ENCODE measurements at places on chromosomes 4 and X.
A peak's percentile ranks its signal among the peaks of the same experiment; 100 is the strongest.

GRCh38 chr4:103692615-103693014 lies 27.2 kb downstream of the TACR3 start:
- H3K36me3 ChIP-seq = no peaks in the 10 kb centered on the region
- H3K4me3 ChIP-seq = no peak overlapping the region
- H3K27me3 ChIP-seq = no peaks in the 10 kb centered on the region
- H3K4me1 ChIP-seq = no peaks in the 10 kb centered on the region
- H3K27ac ChIP-seq = no peak overlapping the region
- DNase-seq = no peak

- no peak overlapping the region for H3K27ac ChIP-seq
- H3K36me3 ChIP-seq = no peaks in the 10 kb centered on the region
- H3K4me3 ChIP-seq = no peak overlapping the region
- H3K4me1 ChIP-seq = no peaks in the 10 kb centered on the region
- H3K27me3 ChIP-seq = no peaks in the 10 kb centered on the region
- peak; percentile 10 for DNase-seq
Observed at GRCh38 chr4:135838889-135839288, 1637.3 kb upstream of the PABPC4L start.

DNA sequence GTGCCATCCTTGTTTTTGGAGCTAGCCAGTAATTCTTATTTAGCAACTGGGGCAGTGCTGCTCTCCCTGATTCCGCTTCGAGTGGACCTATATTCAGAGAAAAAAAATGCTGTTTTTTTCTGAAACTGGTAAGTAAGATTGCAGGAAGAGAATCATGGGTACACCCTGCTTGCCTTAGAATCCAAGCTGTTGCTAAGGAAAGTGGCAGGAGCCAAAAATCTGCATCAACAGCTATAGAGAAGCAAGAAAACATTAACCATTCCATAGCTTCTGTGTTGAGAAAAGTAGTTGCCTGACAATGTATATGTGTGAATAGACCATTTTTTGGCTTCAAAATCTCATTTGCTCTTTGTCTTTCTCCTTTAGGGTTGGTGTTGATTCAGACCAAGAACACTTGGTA lies 44.5 kb downstream of the SLC9A6 start:
- no peaks in the 10 kb centered on the region for H3K4me1 ChIP-seq
- H3K36me3 ChIP-seq = no peaks in the 10 kb centered on the region
- no peak overlapping the region for H3K27ac ChIP-seq
- H3K4me3 ChIP-seq = no peak overlapping the region
- DNase-seq = no peak

DNA sequence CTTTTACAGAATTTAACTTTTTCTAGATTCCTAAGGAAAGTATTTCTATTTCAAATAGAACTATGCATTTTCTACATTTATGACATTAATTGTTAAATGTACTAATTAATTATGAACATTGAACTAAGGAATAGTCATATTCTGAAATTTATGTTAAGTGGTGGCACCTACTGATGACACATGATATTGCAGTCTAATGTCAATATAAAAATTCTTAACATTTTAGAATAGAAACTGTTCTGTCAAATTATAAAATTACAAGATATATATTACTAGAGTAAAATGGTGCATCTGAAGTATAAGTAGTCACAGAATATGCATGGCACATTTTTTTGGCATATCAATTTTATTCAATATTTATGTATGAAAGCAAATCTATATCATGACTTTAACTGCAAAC lies 40.2 kb upstream of the NDNF start:
- no peak for DNase-seq
- H3K36me3 ChIP-seq = no peaks in the 10 kb centered on the region
- H3K4me1 ChIP-seq = no peaks in the 10 kb centered on the region
- H3K27me3 ChIP-seq = no peaks in the 10 kb centered on the region

- DNase-seq = no peak
- H3K4me1 ChIP-seq = no peaks in the 10 kb centered on the region
Observed at GRCh38 chrX:57900975-57901374, 9.3 kb downstream of the ZXDA start.

- H3K27ac ChIP-seq = no peak overlapping the region
- H3K36me3 ChIP-seq = no peaks in the 10 kb centered on the region
- H3K4me1 ChIP-seq = no peaks in the 10 kb centered on the region
- DNase-seq = no peak
Observed at GRCh38 chrX:2794336-2794735, 34.4 kb upstream of the GYG2 start.

GRCh38 chrX:136525738-136526606 lies 6.0 kb upstream of the VGLL1 start:
- no peak overlapping the region for H3K27ac ChIP-seq
- no peak overlapping the region for H3K4me3 ChIP-seq
- no peaks in the 10 kb centered on the region for H3K27me3 ChIP-seq
- H3K36me3 ChIP-seq = no peaks in the 10 kb centered on the region

DNA sequence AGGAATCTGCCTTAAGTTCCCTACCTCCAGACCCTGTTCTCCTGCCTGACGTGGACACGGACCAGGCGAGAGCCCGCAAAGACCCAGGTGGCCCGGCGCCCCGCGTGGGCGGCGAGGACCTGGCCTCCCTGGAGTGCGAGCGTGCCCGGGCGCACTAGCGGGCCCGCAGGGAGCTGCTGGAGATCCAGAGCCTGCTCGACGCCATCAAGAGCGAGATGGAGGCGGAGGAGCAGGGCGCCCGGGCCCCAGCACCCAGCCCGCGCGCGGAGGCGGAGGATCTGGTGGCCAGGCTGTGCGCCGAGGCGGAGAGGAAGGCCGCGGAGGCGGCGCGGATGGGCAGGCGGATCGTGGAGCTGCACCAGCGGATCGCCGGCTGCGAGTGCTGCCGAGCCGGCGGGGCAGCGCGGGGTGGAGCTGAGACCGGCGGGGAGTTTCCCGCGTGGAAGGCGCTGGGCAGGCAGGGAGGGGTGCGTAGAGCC lies 18.2 kb downstream of the MRFAP1 start:
- no peaks in the 10 kb centered on the region for H3K36me3 ChIP-seq
- H3K4me1 ChIP-seq = no peaks in the 10 kb centered on the region
- no peak overlapping the region for H3K27ac ChIP-seq

DNA sequence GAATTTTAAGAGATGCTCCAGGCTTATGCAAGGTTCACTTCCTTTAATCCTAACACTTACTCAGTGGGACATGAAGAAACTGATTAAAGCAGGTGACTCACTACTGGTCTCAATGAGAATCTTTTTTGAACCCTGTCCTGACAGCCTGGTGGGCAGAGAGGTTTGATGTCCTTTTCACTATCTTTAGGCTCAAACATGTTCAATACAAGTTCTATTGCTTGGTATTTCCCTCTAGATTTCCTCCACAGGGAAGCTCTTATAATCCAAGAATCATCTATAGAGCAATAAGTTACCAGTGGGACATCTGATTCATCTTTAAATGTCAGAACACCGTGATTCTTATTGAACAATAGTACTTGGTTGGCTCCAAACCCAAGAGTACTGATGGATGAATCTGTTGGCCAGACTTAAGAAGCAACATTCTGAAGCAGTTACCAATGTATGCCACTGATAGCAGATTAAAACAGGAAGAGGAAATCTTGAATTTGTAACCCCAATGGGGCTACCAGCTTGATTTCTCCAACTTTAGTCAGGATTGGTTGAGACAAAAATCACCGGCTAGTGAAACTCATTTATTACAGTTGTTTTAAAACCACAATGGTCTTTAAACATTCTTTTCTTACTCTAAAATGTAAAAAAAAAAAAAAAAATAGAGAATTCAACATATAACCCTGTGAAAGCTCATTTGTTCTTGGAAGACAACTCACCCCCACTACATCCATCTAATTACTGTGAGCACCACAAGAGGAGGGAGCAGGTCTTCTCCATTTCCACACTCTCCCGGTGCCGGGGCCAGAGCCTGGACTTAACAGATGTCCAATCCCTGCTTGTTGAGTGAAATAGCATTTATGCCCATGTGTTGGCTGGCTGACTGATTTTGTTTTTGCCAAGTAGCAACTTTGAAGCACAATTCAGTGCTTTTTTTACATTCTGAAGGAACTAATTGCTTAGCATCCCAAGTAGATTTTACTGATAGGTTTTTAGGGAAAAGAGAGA lies 43.3 kb downstream of the FGFBP1 start:
- H3K27ac ChIP-seq = no peak overlapping the region
- no peaks in the 10 kb centered on the region for H3K27me3 ChIP-seq
- H3K4me3 ChIP-seq = no peak overlapping the region

DNA sequence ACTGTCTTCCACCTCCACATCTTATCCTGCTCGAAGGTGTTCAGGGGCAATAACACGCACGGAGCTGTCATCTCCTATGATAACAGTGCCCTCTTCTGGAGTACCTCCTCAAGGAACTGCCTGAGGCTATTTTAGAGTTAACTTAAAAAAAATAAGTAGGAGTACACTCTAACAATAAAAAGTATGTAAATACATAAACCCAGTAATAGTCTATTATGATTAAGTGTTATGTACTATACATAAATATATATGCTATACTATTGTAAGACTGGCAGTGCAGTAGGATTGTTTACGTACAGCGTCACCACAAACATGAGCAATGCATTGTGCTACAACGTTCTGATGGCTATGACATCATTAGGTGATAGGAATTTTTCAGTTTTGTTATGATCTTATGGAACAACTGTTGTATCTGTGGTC lies 34.5 kb upstream of the TLR2 start:
- H3K36me3 ChIP-seq = no peaks in the 10 kb centered on the region
- H3K4me3 ChIP-seq = no peak overlapping the region
- H3K4me1 ChIP-seq = no peaks in the 10 kb centered on the region
- no peak overlapping the region for H3K27ac ChIP-seq
- DNase-seq = peak; percentile 24

DNA sequence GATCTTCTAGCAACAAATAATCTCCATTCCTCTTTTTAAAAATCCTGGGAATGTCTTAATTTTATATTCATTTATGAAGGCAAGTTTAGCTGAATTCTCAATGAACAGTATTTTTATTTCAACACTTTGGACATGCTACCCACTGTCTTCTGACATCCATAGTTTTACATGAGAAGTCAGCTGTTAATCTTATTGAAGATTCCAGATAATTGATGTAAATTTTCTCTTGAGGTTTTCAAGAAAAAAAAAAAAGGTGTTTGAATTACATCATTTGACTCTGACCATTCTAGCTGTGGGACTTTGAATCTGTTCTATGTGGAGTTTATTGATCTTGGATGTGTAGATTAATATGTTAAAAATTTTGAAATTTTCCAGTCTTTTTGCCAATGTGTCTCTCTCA lies 28.0 kb downstream of the PDHA2 start:
- no peak for DNase-seq
- H3K27me3 ChIP-seq = no peaks in the 10 kb centered on the region
- no peaks in the 10 kb centered on the region for H3K4me1 ChIP-seq
- no peaks in the 10 kb centered on the region for H3K36me3 ChIP-seq
- no peak overlapping the region for H3K4me3 ChIP-seq

DNA sequence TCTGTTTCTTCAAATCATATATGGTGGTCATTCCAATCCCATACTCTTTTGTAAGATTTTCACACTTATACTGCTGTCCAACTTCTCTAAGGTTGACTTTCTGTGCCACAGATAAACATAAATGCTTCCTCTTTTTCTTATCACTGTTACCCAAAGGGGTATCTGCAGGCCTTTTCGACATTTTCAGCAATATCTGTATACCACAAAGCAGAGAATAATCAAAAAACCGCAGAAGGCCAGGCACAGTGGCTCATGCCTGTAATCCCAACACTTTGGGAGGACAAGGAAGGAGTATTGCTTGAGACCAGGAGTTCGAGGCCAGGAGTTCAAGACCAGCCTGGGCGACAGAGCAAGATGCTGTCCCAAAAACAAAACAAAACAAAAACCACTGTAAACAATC lies 3.1 kb upstream of the RFC1 start:
- H3K27me3 ChIP-seq = no peaks in the 10 kb centered on the region
- no peaks in the 10 kb centered on the region for H3K36me3 ChIP-seq
- no peak for DNase-seq
- H3K4me3 ChIP-seq = no peak overlapping the region
- no peak overlapping the region for H3K27ac ChIP-seq
- H3K4me1 ChIP-seq = peaks cover 3% of the 10 kb centered on the region

DNA sequence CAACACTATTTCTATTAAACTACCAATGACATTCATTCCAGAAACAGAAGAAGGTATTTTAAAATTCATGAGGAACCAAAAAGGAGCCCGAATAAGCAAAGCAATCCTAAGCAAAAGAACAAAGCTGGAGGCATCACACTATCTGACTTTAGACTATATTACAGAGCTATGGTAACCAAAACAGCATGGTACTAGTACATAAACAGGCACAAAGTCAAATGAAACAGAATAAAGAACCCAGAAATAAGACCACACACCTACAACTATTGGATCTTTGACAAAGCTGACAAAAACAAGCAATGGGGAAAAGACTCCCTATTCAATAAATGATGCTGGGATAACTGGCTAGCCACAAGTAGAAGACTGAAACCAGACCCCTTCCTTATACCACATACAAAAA lies 122.3 kb downstream of the ITIH6 start:
- H3K36me3 ChIP-seq = no peaks in the 10 kb centered on the region
- H3K4me1 ChIP-seq = no peaks in the 10 kb centered on the region
- H3K27me3 ChIP-seq = no peaks in the 10 kb centered on the region
- no peak overlapping the region for H3K4me3 ChIP-seq

GRCh38 chr4:102734591-102735385 lies 26.0 kb downstream of the MANBA start:
- no peak overlapping the region for H3K4me3 ChIP-seq
- peaks cover 31% of the 10 kb centered on the region for H3K4me1 ChIP-seq
- no peaks in the 10 kb centered on the region for H3K36me3 ChIP-seq
- H3K27me3 ChIP-seq = no peaks in the 10 kb centered on the region
- no peak for DNase-seq
- peak overlapping the region; percentile 27 for H3K27ac ChIP-seq

GRCh38 chrX:101347859-101348451 lies 587 bp downstream of the TIMM8A start:
- H3K4me3 ChIP-seq = peak overlapping the region; percentile 86
- H3K36me3 ChIP-seq = no peaks in the 10 kb centered on the region
- H3K27ac ChIP-seq = peak overlapping the region; percentile 90
- no peaks in the 10 kb centered on the region for H3K27me3 ChIP-seq

GRCh38 chr4:46850026-46850425 lies 59.0 kb downstream of the COX7B2 start:
- H3K27ac ChIP-seq = no peak overlapping the region
- H3K27me3 ChIP-seq = no peaks in the 10 kb centered on the region
- no peaks in the 10 kb centered on the region for H3K36me3 ChIP-seq
- H3K4me3 ChIP-seq = no peak overlapping the region
- DNase-seq = no peak

GRCh38 chrX:40088803-40089540 lies 8.8 kb downstream of the BCOR start:
- no peak overlapping the region for H3K4me3 ChIP-seq
- H3K27me3 ChIP-seq = no peaks in the 10 kb centered on the region
- H3K4me1 ChIP-seq = peaks cover 26% of the 10 kb centered on the region
- H3K36me3 ChIP-seq = no peaks in the 10 kb centered on the region

DNA sequence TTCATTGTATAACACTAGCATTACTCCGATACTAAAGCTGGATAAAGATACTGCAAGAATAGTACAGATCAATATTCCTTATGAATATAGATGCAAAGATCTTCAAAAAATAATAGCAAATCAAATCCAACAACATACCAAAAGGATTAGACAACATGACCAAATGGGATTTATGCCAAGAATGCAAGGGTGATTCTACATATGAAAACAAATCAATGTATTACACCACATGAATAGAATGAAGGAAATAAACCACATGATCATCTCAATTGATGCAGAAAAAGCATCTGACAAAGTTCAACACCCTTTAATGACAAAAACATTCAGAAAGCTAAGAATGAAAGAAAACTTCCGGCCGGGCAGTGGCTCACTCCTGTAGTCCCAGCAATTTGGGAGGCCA lies 42.8 kb downstream of the CUL4B start:
- no peaks in the 10 kb centered on the region for H3K27me3 ChIP-seq
- no peak for DNase-seq
- H3K4me1 ChIP-seq = peaks cover 18% of the 10 kb centered on the region

GRCh38 chr4:15428611-15429010 lies 778 bp downstream of the C1QTNF7 start:
- H3K4me1 ChIP-seq = no peaks in the 10 kb centered on the region
- no peaks in the 10 kb centered on the region for H3K36me3 ChIP-seq
- H3K27me3 ChIP-seq = no peaks in the 10 kb centered on the region
- DNase-seq = no peak
- H3K4me3 ChIP-seq = no peak overlapping the region
